ENCODE measurements at places on chromosomes 2 and 18.

GRCh38 chr2:54657664-54658083 is 65.8 kb upstream of the EML6 start:
- DNase-seq: no peak

DNA sequence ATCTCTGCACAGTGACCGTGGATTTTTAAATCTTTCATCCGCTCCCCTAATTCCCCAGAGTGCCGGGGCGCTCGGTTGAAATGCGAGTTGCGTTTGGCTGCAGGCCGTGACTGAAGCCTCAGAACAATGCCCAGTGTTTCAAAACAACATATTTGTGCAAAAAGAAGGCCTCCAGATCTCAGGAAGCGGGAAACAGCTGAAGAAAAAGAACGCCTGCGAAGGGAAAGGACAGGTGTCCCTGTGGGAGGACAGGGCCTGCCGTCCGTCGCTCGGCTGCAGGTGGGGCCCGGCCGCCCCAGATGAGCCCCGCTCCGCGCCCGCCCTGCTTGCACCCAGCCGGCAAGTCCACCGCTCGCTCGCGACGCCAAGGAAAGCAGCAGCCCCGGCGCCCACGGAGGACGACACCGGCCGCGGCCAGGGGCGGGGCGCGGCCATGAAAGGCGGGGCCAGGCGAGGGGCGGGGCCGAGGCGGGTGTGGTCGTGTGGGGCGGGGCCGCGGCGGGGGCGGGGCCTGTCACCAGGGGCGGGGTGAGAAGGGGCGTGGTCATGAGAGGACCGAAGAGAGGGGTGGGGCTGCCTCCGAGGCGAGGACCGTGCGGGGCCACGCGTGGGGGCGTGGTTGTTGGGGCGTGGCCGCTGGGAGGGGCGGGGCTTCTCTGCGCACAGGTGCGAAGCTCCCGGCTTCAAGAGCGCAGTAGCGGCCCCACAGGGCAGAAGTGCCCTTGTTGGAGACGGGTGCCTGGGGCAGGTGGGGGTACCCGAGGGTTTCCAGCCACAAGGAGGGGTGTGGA is 17.6 kb upstream of the BOK start:
- peak; percentile 81 for DNase-seq

DNA sequence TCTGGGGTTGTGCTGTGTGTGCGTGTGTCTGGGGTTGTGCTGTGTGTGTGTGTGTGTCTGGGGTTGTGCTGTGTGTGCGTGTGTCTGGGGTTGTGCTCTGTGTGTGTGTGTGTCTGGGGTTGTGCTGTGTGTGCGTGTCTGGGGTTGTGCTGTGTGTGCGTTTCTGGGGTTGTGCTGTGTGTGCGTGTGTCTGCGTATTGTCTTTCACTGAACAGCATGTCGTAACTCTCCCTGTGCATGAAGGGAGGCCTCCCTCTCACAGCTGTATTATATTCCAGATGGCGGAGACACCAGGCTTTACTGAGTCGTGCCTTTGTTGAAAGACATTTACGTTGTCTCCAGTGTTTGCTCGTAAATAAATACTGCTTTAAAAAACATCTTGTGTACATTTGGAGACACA is 5.9 kb downstream of the ACKR3 start:
- DNase-seq: no peak

- no peak for DNase-seq
These were observed 29.6 kb downstream of the ARL4C start for GRCh38 chr2:234467289-234467688.

DNA sequence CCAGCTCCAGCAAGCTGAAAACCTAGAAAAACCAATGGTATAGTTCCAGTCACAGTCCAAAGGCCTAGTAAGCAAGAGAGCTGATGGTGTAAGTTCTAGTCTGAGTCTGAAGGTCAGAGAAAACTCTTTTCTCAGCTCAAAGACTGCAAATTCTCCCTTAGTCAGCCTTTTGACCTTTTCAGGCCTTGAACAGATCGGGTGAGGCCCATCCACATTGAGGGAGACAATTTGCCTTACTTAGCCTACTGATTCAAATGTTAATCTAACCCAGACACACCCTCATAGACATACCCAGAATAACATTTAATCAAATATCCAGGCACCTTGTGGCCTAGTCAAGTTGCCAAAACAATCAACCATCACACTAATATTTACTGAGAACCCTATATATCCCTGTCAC is 110.8 kb upstream of the KCNJ3 start:
- DNase-seq: no peak
